ENCODE measurements at places on chromosomes 1 and 21.

DNA sequence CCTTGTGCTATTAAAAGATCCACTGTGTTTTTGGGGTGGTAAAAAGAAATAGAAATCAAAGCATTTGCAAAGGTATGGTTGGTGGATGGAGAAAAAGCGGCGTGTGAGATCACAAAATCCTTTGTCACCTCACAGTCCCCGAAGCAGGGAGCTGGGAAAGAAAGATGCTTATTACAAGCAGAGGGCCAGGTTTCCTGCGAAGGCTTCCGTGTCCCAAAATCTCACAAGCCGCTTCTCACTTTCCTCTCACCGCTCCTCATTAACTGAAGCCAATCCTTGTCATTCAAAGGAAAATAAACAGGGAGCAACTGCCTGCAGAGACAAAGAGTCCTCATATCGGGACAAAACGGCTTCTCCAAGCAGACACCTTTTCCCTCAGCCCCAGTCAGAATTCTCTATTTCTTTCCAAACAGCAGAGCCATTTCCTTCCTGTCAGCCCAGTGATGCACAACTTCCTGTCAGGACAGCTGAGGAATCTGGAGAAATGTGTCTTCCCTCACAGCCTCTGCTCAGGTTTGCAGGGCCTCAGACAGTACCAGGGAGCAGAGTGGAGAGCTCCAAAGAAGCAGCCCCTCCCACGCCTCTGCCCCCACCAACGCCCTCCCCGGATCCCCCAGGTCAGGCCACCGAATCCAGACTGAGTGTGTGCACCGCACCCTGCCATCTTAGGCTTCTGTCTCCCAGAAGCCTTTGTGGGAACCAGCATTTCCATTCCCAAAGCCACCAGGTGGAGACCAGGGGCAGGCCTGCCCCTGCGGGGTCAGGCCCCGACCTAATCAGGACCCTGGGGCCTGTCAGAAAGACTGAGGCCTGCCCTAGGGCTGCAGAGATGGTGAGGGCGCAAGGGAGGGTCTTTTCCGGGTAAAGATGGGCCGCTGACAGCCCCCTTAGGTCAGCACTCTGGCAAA lies 29.6 kb downstream of the KCNN3 start:
- DNase-seq, result no peak

GRCh38 chr21:46323710-46324389 lies at the start of the genes C21orf58 and PCNT:
Gene C21orf58 (minus strand): TSS chr21:46323870. CDS start chr21:46322738, 1,132 bp downstream.
Gene PCNT (plus strand): TSS chr21:46324156. CDS start chr21:46324229, 73 bp downstream.
- peak; percentile 99 for DNase-seq

DNA sequence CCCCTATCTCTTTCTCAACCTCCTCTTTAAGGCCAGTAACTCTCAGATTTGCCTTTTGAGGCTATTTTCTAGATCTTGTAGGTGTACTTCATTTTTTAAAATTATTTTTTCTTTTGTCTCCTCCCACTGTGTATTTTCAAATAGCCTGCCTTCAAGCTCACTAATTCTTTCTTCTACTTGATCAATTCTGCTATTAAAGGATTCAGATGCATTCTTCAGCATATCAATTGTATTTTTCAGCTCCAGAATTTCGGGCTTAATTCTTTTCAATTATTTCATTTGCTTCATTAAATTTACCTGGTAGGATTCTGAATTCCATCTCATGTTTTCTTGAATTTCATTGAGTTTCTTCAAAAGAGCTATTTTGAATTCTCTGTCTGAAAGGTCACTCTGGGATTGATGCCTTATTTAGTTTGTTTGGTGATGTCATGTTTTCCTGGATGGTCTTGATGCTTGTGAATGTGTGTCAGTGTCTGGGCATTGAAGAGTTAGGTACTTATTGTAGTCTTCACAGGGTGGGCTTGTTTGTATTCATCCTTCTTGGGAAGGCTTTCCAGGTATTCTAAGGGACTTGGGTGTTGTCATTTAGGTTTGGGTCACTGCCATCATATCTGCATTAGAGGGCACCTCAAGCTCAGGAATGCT lies 3.6 kb upstream of the HHAT start:
- no peak for DNase-seq

- no peak for DNase-seq
Observed at GRCh38 chr21:31460980-31461379, 116.9 kb upstream of the TIAM1 start.

DNA sequence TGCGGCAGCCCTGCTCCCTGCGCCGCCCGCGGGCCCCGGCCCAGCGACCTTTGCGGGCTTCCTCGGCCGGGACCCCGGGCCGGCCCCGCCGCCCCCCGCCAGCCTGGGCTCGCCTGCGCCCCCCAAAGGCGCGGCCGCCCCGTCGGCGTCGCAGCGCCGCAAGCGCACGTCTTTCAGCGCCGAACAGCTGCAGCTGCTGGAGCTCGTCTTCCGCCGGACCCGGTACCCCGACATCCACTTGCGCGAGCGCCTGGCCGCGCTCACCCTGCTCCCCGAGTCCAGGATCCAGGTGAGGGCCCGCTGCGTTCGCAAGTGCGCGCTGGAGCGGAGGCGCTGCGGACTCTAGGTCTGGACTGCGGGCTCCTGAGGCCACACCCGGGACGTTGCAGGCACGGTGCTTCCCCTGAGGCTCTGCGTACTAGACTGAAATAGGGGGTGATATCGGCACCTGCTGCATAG lies 351 bp downstream of the MIXL1 start:
- peak; percentile 68 for DNase-seq

DNA sequence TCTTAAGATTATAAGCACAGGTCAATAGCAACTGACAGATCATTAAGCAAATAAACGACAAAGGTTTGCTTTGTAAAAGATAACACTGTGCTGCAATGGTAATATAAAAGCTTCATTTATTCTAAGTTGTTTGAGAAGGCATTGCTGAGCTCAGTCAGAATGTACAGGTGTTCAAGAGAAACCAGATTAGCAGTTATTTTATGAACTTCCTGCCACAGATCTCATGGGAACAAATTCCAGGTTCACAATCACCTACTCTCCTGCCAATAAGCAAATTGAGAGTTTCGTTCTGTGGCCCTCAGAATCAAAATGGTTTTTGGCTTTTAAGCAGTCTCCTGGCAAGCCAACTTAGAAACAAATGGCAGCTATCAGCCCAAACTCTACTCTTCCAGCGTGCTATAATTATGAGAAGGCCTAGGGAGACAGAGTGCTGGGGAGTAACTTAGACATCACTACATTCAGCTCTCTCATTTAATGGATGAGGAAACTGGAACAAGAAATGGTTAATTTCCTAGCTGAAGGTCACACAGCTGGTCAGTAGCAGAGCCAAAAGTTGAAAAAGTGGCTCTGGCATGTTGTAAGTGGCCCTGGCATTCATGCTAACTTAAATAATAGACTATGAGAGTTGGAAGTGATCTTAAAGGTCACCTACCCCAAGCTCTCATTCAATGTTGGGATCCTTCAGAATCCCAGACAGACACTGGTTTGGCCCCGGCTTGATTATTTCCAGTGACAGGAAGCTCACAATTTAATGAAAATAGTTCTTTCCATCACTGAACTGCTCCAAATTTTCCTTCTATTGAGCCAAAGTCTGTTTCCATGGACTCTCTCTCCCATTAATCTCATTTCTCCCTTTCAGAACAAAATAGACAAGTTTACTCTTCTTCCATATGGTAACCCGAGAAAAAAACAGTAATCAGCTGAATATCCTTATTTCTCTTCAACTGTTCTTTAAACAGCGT lies 82.6 kb upstream of the EDEM3 start:
- DNase-seq, result no peak

GRCh38 chr1:181497870-181498269 lies 14.6 kb downstream of the CACNA1E start:
- no peak for DNase-seq

GRCh38 chr1:223137455-223138085 lies 5.5 kb downstream of the TLR5 start:
- DNase-seq, result no peak

DNA sequence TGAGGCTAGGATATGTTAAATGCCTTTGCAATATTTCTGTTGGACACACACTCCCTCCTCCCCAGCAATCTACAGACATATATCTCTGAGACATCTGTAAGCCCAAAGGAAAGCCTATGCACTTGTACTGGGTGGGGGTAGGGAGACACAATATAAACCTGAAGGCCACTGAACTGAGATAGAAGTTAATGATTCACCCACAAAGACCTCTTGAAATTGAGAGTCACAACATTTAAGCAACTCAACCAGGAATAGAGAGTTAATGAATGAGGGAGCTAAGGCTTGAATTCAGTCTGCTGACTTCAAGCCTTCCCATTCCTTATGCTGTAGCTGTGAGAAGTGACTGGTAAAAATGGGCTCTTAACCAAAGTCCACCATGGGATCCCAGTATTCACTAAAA lies 5.0 kb downstream of the OR10J1 start:
- DNase-seq, result no peak

GRCh38 chr1:19442154-19443096 lies 42.9 kb downstream of the CAPZB start:
- DNase-seq, result no peak

GRCh38 chr21:38567335-38567969 lies 69.2 kb upstream of the ERG start:
- DNase-seq, result peak; percentile 66

DNA sequence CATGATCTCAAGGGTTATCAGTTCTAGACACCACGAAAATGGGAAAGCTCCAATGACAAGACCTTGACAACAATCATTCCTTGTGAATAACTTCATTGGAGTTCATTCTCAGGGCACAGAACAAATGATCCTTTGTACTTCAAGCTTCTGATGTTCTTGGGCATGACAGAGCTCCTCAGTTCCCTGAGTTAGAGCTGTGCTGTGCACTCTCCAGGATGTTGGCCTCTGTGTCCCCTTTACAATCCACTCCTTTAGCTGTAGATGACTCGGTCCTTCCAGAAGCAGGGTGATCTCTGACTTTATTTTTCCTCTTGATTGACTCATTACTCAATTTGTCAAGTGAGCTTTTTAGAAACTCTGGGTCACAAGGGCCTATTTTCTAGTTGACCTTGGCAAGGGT lies 3.9 kb upstream of the FAM78B start:
- no peak for DNase-seq

DNA sequence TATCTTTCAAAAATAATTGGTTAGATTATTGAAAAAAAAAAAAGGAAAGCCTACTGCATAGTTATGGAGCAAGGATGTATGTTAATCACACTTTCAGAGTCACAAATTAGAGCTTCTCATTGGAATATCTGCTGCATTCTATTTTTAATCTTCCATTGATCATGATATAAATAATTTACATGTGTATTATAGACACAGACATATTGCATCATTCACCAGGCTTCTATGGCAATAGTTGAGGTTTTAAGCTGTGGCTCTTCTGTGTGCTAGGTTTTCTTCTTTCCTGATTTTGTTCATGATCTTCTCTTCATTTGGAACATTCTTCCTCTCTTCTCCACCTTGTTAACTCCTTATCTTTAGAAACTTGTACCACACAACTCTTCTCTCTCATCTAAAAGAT lies 123.2 kb upstream of the HMCN1 start:
- DNase-seq, result no peak

- DNase-seq, result no peak
Observed at GRCh38 chr21:43892984-43893535, 28.0 kb downstream of the AGPAT3 start.

- peak; percentile 40 for DNase-seq
Observed at GRCh38 chr1:109788695-109789521, 25.2 kb upstream of the EPS8L3 start.

DNA sequence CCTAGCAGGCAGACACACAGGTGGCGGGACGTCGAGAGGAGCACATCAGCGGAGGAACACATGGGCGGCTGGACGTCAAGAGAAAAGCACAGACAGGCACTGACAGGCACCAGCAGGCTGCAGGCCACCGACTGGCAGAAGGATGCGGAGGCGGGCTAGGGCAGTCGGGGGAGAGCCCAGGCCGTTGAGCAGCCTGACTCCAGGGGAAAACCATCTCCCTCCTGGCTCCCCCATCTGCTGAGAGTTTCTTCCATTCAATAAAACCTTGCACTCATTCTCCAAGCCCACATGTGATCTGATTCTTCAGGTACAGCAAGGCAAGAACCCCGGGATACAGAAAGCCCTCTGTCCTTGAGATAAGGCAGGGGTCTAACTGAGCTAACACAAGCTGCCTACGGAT lies 25.5 kb downstream of the B3GALT5 start:
- no peak for DNase-seq

DNA sequence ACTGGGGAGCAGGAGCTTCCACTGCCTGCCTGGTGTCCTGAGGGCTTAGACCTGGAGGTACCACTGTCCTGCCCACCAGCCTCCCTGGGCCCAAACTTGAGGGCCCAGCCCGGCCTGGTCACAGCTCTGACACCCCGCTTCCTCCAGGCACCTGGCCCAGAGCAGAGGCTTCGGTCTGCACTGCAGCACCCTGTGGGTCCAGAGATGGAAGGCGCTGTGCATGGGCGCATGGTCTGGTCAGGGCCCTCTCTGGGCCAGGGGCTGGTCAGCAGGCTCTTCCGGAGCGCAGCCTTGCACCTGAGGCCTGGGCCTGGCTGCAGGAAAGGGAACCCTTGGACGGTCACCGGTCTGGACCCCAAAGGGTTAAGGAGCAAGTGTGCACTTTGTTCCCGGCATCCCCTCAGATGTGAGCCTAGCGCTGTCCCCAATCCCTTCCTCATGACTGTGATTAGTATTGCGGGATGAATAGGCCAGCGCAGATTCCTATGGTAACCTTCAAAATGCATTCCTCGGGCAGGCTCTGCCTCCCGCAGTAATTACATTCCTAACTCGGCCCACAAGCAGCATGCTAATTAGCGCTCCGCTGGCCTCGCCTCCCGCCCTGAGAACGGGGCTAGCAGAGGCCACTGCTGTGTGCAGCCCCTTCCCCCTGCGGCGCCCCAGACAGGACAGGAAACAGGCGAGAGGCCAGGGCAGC lies 36.3 kb downstream of the PRDM16 start:
- DNase-seq, result no peak

DNA sequence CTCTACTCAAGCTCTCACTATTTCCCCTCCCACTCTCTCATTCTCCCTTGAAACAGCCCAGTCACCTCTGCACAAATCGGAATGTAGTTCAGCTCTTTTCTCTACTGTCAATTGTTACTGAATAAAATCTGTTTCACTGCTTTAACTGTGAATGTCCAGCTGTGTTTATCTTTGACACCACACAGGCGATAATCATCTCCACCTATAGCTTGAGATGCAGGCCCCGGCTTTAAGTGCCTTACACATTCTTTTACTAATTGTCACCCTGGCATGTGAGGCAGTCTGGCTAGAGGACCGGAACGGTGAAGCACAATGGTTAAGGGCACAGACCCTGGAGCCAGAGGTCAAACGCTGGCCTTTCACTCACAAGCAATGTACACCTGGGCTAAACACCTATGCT lies 122.8 kb upstream of the C8B start:
- no peak for DNase-seq

Measured in NCI-H82 (cell line).